Hematopoietic multipotent progenitor cell treated with erythropoietin and hydrocortisone succinate and interleukin-3 and kit ligand, for 8 days (in vitro differentiated cells): ENCODE measurements at places on chromosomes 1 and 21.

- no peak for DNase-seq
These were observed 348.7 kb upstream of the AJAP1 start for GRCh38 chr1:4305526-4306301.

DNA sequence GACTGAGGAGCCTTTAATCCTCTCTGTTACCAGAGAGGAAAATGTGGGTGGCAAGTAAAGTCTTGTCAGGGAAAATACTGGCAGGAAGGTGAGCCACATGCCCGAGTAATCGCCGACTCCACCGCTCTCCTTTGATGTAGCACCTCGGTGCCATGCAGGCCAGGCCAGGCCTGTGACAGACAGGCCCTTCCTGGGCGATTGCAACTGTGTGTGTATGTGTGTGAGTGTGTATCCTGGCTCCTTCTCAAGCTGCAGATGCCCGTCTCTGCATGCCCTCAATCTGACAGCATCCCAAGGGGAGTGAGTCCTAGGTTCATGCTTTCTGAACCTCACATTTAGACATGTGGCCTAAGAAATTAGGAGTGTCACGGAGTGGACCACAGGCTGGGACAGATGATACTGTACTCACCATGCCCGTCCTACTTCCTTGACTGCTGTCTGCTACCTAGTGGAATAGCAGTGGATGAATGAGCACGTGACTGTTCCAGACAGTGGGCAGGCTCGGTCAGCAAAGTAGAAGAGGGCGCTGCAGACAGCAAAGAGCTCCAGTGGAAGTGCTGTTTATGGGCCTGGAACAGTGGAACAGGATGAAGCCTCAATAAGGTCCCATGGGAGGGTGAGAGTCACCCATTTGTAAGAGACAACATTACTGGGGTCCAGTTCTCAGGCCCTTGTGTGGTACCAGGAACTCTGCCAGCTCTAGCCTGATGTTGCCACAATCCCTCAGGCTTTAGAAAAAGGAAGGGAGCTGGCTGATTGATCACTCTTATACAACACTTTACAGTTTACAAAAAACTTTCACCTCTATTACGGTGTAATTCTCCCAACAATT lies 25.3 kb downstream of the SERTAD4 start:
- DNase-seq: no peak

GRCh38 chr1:115140442-115141144 lies 51.3 kb upstream of the TSPAN2 start:
- DNase-seq: no peak

DNA sequence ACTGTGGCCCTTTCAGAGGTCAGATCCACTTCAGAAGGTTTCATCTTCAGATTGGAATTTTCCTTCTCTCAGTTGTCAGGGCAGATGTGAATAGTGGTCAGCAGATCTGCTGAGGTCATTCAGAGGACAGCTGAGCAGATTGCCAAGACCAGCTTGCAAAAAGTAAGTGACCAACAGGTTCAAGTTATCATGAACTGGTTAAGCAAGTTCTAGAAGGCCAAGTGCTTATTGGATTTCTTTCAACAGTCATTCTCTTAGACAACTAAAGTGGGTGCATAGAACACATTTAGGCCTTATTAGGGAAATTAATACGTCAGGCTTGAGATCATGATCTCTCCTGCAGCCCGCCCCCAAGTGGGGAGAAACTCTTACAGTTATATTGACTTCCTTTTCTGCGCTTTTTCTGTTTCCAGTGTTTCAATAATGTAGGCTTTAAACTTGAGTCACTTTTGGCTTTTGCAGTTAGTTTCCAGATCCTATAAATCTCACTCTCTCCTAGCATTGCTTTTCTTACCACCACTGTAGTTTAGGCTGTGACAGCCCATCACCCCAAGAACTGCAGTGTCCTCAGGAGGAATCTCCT lies 96.4 kb downstream of the C1orf21 start:
- peak; percentile 9 for DNase-seq

GRCh38 chr1:245458234-245458633 lies 303.4 kb downstream of the KIF26B start:
- DNase-seq: no peak
